ENCODE measurements at places on chromosomes 7 and 10.
A peak's percentile ranks its signal among the peaks of the same experiment; 100 is the strongest.

- no peak for DNase-seq
Observed at GRCh38 chr7:97081521-97082300, 35.8 kb upstream of the SDHAF3 start.

DNA sequence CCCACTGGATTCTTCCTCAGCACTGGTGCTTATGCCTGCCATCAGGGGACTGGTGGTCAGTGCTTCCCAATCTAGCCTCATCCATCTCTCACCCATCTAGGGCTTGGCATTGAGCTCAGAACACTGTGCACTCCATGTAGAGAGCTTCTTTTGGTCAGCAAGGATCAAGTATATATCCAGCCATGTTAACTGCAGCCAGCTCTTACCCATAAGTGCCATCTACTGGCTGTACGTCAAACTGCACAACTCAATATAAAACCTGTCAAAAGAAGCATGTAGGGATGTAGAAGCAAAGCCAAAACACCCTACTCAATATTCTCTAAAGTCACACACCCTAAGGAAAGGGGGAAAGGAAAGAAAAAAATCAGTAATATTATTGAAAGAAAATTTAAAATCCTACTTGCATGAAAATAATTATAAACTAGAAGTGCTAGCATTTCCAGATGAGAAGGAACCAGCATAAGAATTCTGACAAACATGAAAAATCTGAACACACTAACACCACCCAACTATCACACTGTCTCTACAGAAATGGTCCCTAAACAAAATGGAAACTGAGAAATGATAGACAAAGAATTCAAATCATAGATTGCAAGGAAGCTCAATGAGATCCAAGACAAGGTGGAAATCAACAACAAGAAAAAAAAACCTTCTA is 531.1 kb upstream of the STEAP1 start:
- no peak for DNase-seq

- no peak for DNase-seq
Observed at GRCh38 chr10:23331567-23332301, 12.9 kb downstream of the C10orf67 start.

- DNase-seq = no peak
Observed at GRCh38 chr10:127990846-127991542, 84.1 kb downstream of the PTPRE start.

DNA sequence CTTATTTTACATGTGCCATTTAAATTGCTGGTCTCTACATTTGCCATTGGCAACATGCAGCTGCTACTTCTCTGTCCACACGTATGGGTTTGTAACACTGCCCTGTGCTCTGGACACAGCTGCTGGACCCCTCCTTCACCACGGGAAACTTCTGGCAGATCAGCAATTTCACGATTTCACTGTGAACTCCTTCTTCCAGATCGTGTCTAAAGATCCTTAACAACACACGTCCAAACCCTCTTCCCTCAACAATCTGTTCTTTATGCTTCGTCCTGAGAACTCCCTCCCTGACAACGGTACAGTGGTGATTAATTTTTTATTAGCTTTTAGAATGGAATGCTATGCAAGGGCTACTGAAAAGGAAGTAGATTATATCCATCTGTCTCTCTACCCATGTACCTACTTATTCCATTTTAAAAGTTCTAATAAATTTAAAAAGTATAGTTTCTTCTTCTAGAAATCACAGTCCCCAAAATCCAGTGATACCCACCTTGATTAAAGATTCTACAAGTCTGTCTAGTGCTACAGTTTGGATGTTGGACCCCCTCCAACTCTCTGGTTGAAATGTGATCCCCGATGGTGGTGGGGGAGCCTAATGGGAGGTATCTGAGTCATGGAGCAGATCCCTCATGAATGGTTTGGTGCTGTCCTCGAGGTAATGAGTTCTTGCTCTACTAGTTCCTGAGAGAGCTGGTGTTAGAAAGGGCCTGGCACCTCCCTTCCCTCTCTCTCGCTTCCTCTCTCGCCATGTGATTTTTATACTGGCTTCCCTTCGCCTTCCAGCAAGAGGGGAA is 81.0 kb downstream of the KIAA1549 start:
- DNase-seq = no peak

DNA sequence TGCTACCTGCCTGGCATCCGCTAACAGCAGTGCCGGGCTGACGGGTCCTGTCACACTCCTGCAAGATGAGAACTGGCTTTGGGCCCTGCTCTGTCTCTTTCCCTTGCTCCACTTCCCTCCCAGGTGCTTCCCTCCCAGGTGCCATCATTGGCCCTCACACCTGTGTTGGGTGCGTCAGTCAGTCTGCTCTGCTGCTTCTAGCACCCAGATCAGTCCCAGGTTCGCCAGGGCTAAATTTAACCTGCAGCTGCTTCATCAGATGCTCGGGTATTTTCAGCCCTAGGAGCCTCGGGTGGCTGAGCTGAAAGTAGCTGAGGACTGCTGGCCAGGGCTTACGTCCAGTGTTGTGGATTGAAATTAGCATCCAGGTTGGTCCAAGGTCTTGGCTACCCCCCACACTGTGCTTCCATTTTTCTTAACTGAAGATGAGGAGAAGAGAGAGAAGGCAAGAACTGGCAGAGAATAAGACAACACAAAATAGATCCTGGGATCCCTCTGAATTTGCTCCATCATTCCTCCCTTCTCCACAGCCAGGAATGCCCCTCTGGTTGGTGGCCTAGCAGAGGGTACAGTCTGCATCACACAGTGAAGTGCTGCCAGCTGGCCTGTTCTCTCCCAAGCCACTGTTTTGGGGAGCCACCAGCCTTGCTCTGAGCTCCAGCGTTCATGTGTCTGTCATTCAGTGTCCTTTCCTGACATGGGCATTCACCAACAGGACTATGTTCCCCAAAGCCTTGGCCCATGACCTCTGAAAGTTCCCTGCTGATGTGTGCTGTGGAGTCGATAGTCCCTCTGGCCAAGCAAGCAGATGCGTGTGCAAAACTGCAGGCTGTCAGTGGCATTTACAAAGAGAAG is 65.9 kb upstream of the SYPL1 start:
- no peak for DNase-seq

DNA sequence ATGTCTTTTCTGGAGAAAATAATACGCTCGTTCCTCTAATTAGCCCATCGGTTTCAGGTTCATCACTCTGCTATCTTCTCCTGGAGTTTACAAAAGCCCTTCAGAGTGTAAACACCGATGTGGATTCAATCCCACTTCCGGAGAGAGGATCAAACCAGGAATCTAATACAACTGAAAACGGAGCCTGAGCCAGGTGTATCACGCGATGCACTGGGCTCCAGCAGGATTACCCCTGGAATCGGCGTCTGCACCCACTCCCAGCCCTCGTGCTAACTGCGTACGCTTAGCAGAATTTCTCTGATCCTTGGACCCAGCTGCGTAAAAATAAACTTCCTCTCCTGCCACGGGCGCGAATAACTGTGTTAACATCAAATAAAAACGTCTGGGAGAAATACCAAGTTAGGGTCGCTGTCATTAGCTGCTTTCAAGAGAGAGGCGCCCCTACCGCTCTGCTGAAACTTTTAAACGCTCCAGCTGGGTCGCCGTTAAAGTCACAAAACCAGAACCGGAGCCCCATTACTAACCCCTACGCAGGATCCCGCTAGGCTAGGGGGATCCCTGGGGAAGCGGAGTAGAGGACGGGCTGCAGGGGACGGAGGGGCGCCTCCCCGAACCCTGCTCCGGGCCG is 502 bp downstream of the ZNF3 start:
- DNase-seq = no peak

DNA sequence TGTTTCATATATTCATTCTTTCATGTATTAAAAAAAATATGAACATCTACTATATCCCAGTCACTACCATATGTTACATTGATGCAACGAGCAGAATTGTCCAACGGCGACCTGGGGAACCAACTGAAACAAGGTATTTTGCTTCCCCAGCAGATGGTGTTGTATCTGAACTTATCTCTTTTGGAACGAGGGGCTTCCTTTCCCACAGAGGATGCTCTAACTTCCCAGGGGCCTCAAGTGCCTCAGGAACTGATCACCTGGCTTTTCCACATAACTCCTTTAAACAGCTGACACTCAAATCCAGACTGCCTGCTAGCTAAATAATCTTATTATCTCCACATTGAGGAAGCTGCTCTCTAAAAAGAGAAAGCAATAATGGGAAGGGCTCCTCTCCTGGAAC is 259.3 kb downstream of the HTR7 start:
- DNase-seq = no peak

DNA sequence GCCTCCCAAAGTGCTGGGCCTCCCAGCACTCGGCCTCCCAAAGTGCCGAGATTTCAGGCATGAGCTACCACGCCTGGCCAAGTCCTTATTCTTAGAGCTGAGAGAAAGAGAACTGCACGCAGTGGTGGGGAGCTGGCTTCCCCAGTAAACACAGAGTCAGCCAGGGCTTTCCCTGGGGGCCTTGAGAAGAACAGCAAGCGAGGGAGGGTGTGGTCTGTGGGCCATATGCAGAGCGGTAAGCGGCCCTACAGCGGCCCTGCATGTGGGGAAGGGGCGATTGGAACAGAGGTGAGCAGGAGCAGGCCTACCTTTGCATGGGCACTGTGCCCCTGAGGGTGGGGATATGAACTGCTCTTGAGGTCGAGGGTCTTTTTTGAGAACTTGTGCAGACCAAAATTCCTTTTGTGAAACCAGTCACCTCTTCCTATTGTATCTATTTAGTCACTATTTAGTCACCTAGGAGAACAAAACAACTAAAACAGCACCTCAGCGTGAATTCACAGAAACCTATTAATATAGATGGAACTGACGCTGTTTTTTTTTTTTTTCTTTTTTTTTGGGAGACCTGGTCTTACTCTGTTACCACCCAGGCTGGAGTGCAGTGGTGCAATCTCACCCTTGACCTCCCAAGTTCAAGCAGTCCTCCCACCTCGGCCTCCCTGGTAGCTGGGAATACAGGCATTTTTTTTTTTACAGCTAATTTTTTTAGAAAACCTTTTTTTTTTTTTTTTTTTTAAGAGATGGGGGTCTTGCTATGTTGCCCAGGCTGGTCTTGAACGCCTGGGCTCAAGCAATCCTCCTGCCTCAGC is 36.9 kb upstream of the SH2D4B start:
- peak; percentile 55 for DNase-seq

DNA sequence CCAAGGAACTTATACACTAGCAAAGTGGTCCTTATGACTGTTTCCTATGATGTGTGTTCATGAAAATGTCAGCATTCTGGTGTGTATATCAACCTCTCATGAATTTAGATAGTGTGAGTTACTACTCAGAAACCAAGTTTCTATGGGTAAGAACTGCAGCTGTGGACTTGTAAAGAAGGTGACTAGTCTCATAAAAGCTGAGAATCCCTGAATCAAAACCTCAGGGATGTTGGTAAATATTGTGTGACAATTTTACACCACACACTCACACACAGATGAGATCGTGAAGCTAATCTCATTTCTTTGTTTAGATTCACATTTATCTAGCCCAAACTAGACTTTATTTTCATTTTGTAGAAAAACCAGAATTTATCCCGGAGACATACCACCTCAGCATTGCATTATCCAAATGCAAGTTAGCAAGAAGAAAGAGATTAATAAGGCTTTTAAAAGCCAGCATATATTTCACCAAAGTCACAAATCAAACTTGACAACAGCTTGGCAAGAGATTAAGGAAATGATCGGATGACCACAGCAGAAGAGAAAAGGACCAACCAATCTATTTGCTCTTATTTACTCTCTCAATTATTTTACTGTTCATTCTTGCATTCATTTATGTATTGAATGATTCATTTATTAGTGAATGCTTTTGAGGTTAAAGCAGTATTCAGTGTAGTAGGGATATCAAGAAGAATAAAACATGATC is 92.9 kb downstream of the PLXDC2 start:
- no peak for DNase-seq

- DNase-seq = no peak
Observed at GRCh38 chr7:129644634-129645230, 33.2 kb downstream of the NRF1 start.
